Activated CD4-positive, alpha-beta memory T cell treated with anti-CD3 and anti-CD28 coated beads for 36 hours (primary cell): ENCODE measurements at places on chromosomes 7 and 10. TPM values are rescaled to one million over a fixed set of nuclear protein-coding genes. Genes with fewer than 3 reads are reported as not detected.

SH2D4B gene
- not detected for total RNA-seq

SPDYE5 gene
- total RNA-seq, result not detected

OR6V1 gene
- total RNA-seq, result not detected

HNRNPF gene
- total RNA-seq, result 504 TPM

PVRIG gene
- 21.2 TPM for total RNA-seq

NPY gene
- total RNA-seq, result not detected

PLAU gene
- 0.73 TPM for total RNA-seq
